Pancreas (tissue), 10 donors: ENCODE measurements at places on chromosomes 7 and 10. TPM values are rescaled to one million over a fixed set of nuclear protein-coding genes. Genes with fewer than 3 reads are reported as not detected.

MCU gene
- 6.9 TPM for total RNA-seq

CALHM3 gene
- 0.16 TPM for total RNA-seq

USP54 gene
- 24.2 TPM for total RNA-seq

ZNF138 gene
- total RNA-seq: 4.2 TPM

PRPS1L1 gene
- total RNA-seq: not detected

ACSM6 gene
- 1.1 TPM for total RNA-seq

GHRHR gene
- total RNA-seq: not detected
